Ascending aorta (tissue), 2 donors: ENCODE measurements at places on chromosomes 2 and 18. TPM values are rescaled to one million over a fixed set of nuclear protein-coding genes. Genes with fewer than 3 reads are reported as not detected.
A peak's percentile ranks its signal among the peaks of the same experiment; 100 is the strongest.

DNA sequence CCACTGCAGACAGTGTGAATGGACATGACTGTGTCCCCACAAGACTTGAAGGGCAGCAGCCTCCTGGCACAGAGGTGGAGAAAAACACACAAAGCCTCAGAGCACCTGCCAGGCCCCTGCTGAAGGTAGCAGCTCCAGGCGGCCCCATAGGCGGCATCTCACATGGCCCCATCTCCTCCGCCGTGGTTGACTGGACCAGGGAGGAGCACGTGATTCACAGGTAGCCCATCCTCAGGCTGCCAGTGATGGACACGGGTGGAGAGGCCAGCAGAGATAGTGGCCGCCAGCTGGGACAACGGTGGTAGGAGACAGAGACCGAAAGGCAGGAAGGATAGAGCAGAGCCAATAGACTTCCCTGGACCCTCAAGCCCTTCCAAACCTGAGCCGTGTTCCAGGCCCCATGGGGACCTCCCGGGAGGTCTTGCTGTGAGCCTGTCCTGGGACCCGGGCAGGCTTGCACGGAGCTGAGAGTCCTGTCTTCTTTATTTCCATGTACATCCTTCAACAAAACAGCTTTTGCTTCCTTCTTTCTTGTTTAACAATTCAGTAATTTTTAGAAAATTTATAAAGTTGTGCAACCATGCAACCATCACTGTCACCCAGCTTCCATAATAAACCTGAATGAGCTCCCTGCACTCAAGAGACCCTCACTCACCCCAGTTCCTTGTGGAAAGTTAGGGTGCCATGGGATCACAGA is 26.9 kb downstream of the GPR55 start:
- no peaks in the 10 kb centered on the region for H3K36me3 ChIP-seq
- DNase-seq: no peak
- no peak overlapping the region for H3K27ac ChIP-seq
- no peak overlapping the region for H3K4me3 ChIP-seq

- H3K4me3 ChIP-seq: no peak overlapping the region
- H3K27ac ChIP-seq: no peak overlapping the region
- H3K36me3 ChIP-seq: no peaks in the 10 kb centered on the region
- no peaks in the 10 kb centered on the region for H3K27me3 ChIP-seq
Observed at GRCh38 chr2:123732563-123732962, 292.5 kb upstream of the CNTNAP5 start.

- no peaks in the 10 kb centered on the region for H3K4me1 ChIP-seq
- H3K4me3 ChIP-seq: no peak overlapping the region
- no peak for DNase-seq
- no peak overlapping the region for H3K27ac ChIP-seq
- no peaks in the 10 kb centered on the region for H3K27me3 ChIP-seq
Observed at GRCh38 chr2:215370112-215370965, 58.5 kb downstream of the ATIC start.

DNA sequence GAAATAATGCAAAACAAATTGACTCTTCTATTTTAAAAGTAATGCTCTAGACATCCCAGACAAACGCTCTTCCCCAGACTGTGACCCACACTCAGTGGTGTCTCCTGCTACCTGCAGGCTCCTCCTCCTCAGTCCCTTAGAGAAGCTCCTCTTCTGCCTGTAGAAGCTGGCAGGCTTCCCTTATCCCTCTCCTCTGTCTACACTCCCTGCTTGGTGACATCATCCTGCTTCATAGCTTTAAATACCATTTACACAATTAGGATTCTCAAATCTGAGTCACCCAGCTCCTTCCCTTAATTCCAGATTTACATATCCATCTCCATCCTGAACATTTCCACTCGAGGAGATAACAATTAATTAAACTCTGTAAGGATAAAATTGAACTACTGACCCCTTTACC is 167.9 kb downstream of the FBXO15 start:
- no peaks in the 10 kb centered on the region for H3K36me3 ChIP-seq
- H3K4me3 ChIP-seq: no peak overlapping the region
- no peak for DNase-seq
- H3K27me3 ChIP-seq: no peaks in the 10 kb centered on the region

DNA sequence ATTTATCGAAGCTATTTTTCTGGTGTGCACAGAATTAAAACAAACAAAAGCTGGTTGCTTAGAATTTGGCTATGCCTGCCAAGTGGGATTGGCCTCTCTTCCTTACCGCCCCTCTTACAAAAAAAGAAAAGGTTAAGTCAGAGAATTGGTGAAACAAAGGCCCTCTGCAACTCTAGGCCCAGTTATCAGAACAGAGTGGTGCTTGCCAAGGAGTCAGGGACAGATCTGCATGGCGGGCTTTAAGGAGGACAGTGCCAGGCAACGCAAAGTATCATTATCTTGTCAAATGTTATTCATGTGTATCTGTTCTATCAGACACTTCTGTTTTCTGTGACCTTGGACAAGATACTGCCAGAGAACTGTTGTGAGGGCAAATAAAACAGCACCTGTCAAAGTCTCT is 78.3 kb downstream of the TGIF1 start:
- H3K27me3 ChIP-seq: no peaks in the 10 kb centered on the region
- DNase-seq: no peak
- H3K27ac ChIP-seq: no peak overlapping the region
- H3K36me3 ChIP-seq: no peaks in the 10 kb centered on the region
- no peaks in the 10 kb centered on the region for H3K4me1 ChIP-seq

- no peak for DNase-seq
- no peaks in the 10 kb centered on the region for H3K27me3 ChIP-seq
- H3K36me3 ChIP-seq: no peaks in the 10 kb centered on the region
- H3K4me3 ChIP-seq: no peak overlapping the region
Observed at GRCh38 chr2:233816334-233816733, 38.0 kb downstream of the HJURP start.

GRCh38 chr2:43399515-43400264 is 173.3 kb upstream of the ZFP36L2 start:
- DNase-seq: no peak
- no peaks in the 10 kb centered on the region for H3K36me3 ChIP-seq

DNA sequence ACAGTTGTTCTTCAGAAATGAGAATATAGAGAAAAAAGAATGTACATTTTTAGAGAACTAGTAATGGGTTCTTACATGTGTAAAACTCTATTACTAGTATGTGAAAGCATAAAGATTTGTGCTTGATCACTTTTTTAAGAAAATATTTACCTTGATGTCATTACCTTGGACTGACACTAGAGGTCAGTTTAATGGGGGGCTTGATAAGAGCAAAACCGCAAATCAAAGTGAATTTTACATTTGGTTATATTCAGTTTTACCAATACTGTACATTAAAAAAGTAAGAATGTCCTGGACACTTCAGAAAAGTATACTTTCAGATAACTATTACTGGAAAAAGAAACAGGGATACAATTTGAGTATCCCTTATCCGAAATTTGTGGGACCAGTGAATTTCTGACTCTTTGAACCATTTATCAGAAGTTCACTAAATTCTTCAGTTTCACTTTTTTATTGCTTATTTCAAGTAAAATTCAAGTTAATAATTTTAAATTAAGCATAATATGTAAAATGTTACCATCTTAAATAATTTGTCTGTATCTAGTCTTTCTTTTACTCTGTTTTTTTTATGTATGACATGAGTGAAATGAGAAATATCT is 1149.5 kb downstream of the DSC3 start:
- no peaks in the 10 kb centered on the region for H3K4me1 ChIP-seq
- DNase-seq: no peak
- H3K36me3 ChIP-seq: no peaks in the 10 kb centered on the region
- no peak overlapping the region for H3K4me3 ChIP-seq
- no peak overlapping the region for H3K27ac ChIP-seq

DNA sequence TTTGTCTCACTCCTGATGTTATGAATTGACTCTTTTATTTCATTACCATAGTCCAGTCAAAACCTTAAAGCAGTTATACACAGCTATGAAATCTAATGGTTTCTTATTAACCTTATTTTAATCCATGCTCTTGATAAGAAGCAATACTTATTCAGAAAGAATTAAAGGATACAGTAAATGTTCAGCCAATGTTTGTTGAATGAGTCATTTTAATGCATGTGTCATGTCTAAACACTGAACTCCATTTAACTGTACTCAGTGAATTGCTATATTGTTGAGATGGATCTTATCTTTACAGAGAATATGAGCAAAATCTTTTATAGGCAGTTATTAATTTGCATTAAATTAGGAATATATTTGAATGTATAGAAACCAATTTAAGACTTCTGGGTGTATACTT is 135.1 kb upstream of the TFPI start:
- H3K27me3 ChIP-seq: no peaks in the 10 kb centered on the region
- H3K36me3 ChIP-seq: no peaks in the 10 kb centered on the region
- no peak overlapping the region for H3K27ac ChIP-seq
- no peak overlapping the region for H3K4me3 ChIP-seq
- no peak for DNase-seq

- no peak overlapping the region for H3K27ac ChIP-seq
- no peak for DNase-seq
- peaks cover 4% of the 10 kb centered on the region for H3K4me1 ChIP-seq
- no peaks in the 10 kb centered on the region for H3K36me3 ChIP-seq
- H3K27me3 ChIP-seq: no peaks in the 10 kb centered on the region
Observed at GRCh38 chr2:54588244-54588899, 132.2 kb downstream of the SPTBN1 start.

DNA sequence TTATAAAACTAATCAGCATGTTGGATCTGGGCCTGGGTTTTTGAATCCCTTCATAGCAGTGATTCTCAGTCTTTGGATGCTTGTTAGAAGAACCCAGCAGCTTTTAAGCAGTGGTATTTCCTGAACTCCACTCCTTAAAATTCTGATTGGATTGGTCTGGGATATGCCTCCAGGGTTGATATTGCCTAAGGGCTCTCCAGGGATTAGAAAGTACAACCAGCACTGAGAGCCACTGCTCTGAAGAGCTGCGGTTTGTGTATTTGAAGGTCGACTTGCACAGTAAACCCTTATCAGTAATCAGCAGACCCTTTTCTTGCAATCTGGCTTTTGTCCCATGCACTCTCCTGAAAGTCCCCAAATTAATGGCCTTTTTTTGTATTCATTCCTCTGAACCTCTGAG is 17.0 kb upstream of the RBMS1 start:
- H3K36me3 ChIP-seq: no peaks in the 10 kb centered on the region
- H3K4me1 ChIP-seq: no peaks in the 10 kb centered on the region
- no peak overlapping the region for H3K4me3 ChIP-seq
- no peaks in the 10 kb centered on the region for H3K27me3 ChIP-seq

DNA sequence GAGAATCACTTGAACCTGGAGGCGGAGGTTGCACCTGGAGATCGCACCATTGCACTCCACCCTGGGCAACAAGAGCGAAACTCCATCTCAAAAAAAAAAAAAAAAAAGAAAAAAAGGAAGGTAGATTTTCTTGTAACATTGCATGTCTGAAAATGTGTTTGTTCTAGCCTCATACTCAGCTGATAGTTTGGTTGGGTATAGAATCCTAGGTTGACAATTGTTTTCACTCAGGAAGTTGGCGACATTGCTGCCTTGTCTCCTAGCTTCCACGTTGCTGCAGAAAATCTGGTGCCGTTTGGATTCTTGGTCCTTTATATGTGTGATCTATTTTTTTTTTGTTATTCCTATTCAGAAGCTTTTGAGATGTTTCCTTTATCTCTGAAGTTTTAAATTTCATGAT is 4.7 kb downstream of the ING5 start:
- H3K4me1 ChIP-seq: peaks cover 6% of the 10 kb centered on the region
- no peak overlapping the region for H3K4me3 ChIP-seq

GRCh38 chr2:88398180-88398579 is 54.3 kb downstream of the FOXI3 start:
- H3K4me1 ChIP-seq: no peaks in the 10 kb centered on the region
- no peak overlapping the region for H3K4me3 ChIP-seq
- no peaks in the 10 kb centered on the region for H3K27me3 ChIP-seq
- no peaks in the 10 kb centered on the region for H3K36me3 ChIP-seq

DNA sequence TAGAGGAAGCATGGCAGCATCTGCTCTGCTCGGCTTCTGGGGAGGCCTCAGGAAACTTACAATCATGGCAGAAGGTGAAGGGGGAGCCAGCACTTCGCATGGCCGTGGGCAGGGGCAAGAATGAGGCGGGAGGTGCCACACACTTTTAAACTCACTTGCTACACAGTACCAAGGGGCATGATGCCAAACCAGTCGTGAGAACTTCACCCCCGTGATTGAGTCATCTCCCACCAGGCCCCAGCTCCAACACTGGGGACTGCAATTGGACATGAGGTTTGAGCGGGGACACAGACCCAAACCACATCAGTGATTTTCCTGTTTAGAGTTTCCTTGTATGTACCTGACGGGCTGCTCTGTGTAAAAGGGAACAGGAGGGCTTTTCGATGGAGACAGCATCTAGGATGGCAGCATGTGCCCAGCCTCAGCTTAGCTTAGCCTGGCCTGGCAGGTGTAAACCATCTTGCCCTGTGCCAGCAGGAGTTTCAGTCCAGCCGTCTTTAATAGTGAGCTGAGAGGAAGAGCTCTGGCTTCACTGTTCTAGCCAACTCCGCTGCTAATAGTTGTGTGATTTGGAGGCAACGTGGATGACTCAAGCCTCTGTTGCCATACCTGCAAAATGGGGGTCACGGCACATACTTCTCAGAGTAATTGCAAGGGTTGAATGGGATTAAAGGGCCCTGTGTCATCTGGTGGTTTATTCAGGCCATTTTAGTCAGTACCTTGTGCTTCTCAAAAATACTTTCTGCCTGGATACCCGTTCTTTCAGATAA is 101.8 kb downstream of the ASAP2 start:
- H3K27me3 ChIP-seq: no peaks in the 10 kb centered on the region
- H3K4me1 ChIP-seq: peaks cover 61% of the 10 kb centered on the region
- DNase-seq: peak; percentile 77
- H3K4me3 ChIP-seq: no peak overlapping the region

DNA sequence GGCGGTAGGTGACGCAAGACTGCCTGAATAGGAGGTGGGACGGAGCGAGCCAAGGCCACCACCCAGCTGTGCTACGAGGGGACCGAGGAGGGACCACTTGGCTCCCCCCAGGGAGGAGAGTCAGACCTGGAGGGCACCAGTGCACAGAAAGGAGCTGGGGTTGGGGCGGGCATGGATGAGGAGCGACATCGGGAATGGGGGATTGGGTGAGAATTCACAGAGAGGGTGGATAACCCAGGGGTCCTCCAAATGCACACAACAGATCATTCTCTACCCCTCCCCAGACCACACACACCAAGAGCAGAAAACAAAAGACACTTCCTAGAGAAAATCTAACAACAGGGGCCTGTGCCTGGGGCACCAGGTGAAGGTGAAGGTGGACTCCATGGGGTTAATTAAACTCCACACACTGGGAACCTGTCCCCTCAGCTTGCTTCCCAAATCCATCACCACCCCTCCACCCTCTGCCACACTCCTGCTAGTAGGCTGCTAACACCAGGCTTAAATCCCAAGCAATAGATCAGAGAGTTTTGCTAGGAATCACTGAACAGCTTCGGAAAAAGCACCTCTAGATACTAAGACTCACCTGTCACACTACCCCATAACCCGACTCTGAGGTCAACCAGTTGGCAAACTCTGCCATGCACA is 274.6 kb downstream of the EIPR1 start:
- H3K4me1 ChIP-seq: no peaks in the 10 kb centered on the region
- H3K27me3 ChIP-seq: no peaks in the 10 kb centered on the region
- DNase-seq: no peak
- no peak overlapping the region for H3K27ac ChIP-seq

Gene BBS5
- total RNA-seq: 1.5 TPM

Gene ARHGAP28
- 0.85 TPM for total RNA-seq

Gene ITGB6
- total RNA-seq: not detected

Gene CYRIA
- 7.1 TPM for total RNA-seq

Gene CROCC2
- total RNA-seq: 2.9 TPM

Gene VWA3B
- not detected for total RNA-seq
